ENCODE measurements at places on chromosomes 3 and 15.

DNA sequence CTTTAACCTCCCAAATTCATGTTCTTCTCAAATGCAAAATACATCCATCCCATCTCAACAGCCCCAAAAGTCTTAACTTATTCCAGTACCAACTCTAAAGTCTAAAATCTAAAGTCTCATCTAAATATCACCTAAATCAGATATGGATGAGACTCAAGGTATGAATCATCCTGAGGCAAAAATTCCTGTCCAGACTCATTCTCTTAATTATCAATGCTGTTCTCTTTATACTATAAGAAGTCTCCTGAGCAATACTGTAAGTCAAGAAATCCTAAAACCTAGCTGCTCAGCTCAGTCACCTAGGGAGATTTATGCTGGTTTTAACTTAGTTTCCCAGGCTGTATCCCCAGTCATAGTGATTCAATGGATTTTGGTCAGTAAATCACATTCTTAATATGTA, 11.1 kb downstream of the RAD18 start:
- DNase-seq = no peak

- DNase-seq = no peak
These were observed 866.1 kb downstream of the NSUN3 start for GRCh38 chr3:94928921-94929320.

GRCh38 chr3:183475016-183475763, 46.8 kb upstream of the MCF2L2 start:
- DNase-seq = no peak

DNA sequence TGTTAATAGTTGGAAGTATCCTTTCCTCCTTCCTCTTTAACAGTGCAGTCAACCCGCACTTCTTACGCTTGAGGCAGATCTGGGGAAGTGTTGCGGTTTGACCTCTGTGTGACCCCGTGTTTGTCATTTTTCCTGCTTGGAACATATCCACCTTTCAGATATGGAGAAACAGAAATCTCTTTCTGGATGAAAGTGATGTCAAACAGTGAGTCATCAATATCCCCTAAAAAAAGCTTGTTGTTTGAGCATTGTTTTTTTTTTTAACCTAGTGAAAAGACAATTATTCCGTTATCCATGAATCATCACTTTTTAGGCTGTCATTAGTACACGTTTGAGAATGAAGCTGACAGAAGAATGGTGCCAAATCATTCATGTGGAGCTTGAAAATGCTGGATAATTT, 293.7 kb downstream of the ARPP21 start:
- DNase-seq = peak; percentile 73
